Activated naive CD4-positive, alpha-beta T cell treated with Interleukin-2 at 50 U/mL for 16 hours (primary cell): ENCODE measurements at places on chromosomes 12 and 14.

DNA sequence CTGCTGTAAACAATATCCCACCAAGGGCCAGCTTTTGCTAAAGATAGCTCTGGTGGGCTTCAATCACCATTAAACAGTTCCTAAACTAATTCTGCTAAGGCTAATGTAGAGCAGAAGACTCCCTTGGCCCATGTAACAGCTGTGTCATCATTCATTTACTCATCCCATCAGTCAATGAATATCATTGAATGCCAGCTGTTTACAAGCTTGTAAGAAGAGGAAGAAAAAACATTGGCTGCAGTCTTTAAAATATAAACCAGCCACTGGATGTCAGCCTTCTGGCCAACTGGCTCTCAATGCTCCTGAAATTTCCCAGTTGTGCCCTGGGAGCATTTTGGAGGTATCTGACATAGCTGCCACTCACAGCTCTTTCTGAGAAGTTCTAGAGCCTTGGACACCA, 18.0 kb upstream of the MAP3K9 start:
- DNase-seq = no peak

GRCh38 chr12:32435921-32436705, 36.8 kb downstream of the FGD4 start:
- DNase-seq = no peak

DNA sequence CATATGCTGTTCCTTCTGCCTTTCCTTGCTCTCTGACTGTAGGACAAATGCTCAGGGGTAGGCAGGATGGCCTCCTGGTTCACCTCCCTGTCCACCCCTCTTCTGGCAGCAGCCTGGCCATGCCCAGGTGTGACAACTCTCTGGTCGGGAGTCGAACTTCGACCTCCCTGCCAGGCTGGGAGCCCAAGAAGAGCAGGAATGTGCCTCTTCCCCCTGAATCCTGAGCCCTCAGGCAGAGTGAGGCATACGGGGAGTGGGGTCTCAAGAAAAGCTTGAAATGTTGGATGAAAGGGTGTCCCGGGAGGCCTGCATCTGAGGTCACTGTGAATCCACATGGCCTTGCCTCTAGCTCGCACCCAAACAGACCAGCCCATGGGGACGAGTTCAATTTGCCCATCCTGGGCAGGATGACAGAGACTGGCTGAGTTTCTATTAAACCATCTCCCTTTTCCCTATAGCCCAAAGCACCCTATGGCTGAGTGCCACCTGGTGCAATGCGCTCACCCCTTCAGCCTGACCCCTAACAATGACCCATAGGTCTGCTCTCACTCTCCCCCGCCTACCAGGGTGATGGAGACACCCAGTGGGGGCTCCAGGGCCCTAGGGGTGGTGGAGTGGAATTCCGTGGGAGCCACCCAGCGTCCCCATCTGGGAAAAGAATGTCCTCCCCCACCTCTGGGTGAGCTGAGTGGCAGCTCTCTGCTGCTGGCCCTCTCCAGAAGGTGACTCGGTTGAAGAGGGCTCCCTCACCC, 52.9 kb upstream of the DIO3 start:
- no peak for DNase-seq

DNA sequence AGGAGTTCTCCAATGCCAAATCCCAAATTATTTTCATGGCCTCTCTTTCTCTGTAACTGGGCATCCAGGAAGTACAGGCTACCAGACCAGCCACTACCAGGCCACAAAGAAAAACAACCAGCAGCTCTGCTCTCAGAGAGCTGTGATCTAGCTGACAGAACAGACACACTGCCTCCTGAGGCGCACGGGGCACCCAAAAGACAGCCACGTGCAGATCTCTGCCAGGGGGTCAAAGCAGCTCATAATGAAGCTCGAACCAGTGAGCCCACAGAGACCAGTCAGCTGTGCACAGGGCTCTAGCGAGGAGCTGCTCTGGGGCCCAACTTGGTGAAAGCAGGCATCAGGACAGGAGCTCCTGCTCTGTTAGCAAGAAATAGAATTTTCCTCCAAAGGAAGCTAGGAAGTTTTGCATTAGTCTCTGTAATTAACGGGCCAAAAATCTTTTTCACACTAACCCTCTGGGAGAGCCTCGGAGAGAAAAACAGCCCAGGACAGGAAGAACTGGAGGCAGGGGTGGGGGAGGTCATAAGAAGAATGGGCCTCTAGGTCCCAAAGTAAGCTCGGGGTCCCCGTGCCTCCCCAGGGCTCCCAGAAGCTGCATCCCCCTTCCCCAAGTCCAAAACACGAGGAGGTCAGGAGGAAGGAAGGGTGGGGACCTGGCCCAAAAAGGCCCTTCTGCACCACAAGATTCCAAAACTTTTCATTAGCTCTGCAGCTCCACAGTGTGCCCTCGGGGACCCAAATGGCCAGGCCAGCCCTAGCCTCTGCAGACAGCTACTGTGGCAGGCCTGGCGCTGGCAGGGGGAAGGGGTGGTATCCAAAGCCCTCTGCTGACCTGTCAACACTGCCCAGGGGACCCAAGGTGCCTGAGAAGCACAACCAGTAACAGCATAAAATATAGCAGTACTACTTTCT, 30.2 kb downstream of the ACTN1 start:
- no peak for DNase-seq

GRCh38 chr14:53148671-53149070, 4.5 kb downstream of the DDHD1 start:
- no peak for DNase-seq

GRCh38 chr12:87870061-87870460, 159.1 kb downstream of the C12orf50 start:
- no peak for DNase-seq

- no peak for DNase-seq
These were observed 37.8 kb downstream of the PHETA1 start for GRCh38 chr12:111330800-111331752.

DNA sequence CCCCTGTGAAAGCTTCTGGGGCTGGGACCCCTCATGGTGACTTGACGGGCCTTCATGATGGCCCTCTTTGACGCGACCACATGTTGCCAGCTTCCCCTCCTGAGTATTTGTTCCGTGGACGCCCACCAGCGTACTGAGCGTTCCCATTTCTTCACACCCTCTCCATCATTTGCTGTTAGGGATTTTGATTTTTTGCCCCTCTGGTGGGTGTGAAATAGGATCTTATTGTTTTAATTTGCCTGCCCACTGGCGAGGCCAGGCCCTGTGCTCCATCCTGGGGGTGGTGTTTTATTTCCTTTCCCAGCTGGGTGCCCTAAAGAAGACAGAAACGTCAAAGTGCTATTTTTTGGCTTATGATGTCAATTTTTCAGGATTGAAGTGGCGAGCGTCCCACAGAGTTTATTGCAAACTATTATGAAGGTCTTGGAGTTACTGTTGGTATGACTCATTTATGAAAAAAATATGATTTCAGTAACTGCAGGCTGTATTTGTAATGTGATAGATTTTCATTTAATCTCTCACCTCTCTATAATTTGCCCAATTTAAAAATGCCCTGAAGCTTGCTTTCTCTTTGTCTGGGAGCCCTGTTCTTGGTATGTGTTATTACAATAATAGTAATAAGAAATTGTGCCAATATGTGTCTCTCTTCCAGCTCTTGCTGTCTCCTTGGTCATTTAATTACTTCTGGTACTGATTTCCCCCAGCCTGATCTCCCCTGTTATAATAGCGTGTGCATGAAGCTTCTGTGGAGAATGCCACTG, 99.6 kb downstream of the SLC25A47 start:
- no peak for DNase-seq

DNA sequence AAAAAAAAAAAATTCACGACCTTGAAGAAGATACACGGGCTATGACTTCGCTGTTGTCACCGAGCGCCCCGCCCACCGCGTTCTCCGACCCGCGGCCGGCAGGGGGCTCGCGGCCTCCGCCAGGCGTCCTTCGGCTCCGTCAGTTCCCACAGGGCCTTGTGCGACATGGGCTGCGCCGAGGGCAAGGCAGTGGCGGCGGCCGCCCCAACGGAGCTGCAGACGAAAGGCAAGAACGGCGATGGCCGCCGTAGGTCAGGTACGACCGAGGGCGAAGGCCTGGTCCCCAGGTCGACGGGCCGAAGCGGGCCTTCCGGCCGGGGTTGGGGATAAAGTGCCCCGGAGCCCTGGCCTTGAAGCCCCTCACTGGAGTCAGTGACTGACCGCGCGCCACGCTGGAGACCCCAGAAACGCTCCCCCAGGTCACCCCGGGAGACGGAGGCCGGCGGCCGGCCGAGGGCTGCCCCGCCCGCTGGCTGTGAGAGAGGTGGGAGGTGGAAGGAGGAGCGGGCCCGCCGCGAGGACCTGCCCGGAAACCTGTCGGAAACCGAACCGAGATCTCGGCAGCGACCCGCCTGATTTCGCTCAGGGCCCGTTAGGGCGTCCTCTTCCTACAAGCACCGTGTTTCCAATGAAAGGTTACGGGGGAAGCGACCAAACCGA, at the start of gene TXNRD1:
Gene TXNRD1 (plus strand): TSS at position 142 of the 660 bp plus-strand sequence. CDS start 24 bp downstream, at position 166.
- peak; percentile 88 for DNase-seq

DNA sequence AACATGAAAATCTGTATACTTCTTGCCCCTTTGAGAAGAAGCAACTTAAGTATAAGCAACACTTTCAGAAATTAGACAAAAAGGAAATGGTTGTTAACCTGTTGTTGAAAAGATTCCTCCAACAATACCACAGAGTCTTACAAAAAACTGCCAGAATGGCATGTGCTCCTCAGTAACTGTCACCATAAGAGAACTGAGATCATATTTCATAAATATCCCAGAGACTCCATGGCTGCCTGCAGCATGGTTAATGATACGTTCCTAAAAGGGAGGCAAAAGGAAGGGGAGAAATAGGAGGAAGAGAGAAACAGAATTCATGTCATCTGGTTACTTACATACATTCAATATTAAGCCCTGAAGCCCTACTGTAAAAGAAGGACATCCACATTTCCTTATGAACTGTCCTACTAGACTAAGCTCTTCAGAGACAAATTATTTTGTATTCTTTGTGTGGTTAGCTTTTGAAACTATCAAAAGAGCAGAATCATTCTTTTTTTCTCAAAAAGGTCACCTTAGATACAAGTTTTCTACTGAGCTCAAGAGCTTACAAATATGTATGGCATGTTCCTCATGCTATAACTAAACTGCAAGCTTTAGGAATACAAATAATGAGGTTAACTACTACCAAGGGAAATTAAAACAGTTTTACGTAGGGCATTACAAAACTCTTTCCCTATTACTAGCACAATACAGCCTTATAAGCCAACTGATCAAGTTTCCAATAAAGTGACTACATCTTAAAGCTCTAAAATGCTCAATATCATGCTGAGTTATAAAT, 37.8 kb downstream of the ERGIC2 start:
- no peak for DNase-seq
